GOT3 (cell line): ENCODE measurements at places on chromosomes 2 and 18.

DNA sequence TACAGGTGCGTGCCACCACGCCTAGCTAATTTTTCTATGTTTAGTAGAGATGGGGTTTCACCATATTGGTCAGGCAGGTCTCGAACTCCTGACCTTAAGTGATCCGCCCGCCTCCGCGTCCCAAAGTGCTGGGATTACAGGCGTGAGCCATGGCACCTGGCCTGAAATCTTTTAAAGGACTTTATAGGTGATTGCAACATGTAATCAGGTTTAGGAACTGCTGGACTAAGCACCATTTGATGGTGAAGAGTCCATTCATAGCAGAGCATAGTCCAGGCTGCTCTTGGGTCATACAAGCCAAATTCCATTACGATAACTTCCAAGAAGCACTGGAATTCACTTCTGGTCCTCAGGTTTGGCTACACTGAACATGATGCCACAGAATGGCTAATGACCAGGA lies 200.6 kb upstream of the SMAD2 start:
- no peak for DNase-seq

DNA sequence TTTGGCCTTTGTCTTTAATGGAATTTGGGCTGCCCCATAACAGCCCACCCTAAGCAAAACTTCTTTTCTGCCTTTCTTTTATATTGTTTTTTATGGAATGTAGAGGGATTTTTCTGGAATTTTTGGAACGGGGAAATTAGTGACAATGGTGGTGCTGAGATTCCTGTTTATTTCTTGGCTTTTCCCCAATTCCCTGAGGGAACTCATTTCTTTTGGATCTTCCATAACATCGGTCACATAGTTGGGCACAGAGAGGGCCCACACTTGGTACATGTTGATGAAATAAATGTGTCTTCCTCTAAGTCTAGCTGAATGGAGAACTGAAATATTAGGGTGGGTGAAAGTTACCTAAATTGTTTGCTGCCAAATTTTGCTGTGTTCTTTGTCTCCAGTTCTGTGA lies 191.6 kb upstream of the TNP1 start:
- DNase-seq, result no peak

DNA sequence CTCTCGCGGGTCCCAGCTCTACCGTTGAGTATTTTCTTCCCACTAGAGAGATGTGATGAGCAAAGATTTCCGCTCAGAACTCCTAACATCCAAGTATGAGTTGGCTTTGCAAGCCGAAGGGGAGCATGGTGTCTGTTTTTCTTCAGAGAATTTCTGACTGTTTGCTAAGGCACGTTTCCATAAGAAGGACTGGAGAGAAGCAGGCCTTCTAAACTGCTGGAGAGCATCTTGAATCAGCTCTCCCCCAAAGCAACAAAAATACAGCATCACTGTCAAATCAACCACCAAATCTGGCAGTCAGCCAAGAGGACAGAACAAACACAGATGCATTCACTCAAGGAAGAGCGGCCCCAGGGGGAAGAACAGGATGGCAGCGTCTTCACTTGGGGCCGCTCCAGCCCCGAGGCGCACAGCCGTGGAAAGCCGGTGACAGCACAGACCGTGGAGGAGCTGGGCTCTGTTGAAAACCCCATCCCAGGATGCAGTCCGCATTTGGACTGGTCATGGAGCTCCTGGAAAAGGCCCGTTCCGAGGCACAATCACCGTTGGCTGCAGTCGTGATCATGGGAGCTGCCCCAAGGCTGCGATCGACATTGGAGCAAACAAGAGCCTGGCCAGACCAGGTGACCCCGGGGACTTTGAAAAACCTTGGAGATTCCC lies 101.4 kb downstream of the NFATC1 start:
- DNase-seq, result no peak

GRCh38 chr2:129205766-129206165 lies 773.7 kb upstream of the RAB6C start:
- DNase-seq, result no peak

DNA sequence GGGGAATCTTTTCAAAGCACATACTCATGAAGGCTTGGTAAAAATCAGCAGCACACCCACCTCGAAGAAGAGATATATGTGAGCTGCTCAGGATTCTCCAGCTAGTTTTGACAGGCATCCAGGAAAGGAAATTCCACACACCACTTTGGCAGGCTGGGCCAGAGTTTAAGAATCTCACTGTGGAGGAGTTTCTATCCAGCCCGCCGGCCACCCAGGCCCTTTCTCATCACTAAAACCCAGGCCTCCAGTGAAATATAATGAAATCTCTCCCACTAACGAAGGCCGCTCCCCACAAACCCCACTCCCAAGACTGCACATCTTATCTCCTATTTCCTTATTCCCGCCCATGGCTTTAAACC lies 202.0 kb downstream of the GLI2 start:
- no peak for DNase-seq

DNA sequence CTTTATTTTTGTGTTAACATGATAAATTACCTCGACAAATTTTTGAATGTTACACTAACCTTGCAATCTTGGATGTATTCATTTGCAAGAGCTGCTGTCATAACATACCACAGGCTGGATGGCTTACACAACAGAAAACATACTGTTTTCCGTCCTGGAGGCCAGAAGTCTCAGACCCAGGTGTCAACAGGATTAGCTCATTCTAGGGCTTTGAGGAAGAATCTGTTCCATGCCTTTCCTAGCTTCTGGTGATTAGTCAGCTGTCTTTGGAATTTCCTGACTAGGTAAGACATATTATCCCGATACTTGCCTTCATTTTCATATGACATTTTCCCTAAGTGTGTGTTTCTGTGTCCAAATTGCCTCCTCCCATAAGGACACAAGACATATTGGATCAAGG lies 188.6 kb upstream of the CDH19 start:
- no peak for DNase-seq

DNA sequence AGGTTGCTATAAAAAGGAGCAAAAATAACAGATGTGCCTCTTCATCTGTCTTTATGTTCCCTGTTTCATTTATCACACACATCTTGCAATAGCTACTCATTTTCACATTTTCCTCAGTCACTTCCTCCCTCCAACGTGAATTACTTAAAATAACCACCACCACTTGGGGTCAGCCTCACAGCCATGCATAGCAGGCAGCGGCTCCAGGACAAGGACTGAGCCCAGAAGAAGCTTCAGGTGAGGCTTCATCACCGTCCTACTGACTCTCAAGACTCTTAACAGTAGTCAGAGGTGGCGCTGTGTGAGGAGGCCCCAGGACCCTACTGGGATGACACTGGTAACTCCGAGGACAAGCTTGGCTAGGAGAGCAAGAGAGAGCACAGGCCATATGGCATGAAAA lies 15.5 kb upstream of the ST8SIA5 start:
- no peak for DNase-seq

GRCh38 chr2:48415836-48416515 lies 114.0 kb upstream of the STON1 start:
- DNase-seq, result no peak

GRCh38 chr2:144925886-144926285 lies 406.0 kb upstream of the ZEB2 start:
- no peak for DNase-seq

GRCh38 chr2:3313781-3314375 lies 63.7 kb downstream of the EIPR1 start:
- no peak for DNase-seq

DNA sequence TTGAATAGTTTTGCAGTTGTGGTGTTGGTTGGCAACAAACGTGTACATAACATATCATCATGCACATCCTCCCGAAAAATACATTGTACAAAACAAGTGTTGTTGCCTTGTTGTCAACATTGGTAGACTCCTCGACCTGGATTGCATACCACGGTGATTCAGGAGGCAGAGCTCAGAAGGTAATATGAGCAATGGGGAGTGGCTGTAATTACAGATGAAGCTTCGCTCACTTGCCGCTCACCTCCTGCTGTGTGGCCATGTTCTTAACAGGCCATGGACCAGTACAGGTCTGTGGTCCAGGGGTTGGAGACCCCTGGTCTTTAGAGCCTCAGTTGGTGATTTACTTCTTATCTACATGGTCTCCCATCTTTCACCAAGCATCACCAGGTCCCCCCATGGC lies 1423.2 kb upstream of the NXPH2 start:
- no peak for DNase-seq

DNA sequence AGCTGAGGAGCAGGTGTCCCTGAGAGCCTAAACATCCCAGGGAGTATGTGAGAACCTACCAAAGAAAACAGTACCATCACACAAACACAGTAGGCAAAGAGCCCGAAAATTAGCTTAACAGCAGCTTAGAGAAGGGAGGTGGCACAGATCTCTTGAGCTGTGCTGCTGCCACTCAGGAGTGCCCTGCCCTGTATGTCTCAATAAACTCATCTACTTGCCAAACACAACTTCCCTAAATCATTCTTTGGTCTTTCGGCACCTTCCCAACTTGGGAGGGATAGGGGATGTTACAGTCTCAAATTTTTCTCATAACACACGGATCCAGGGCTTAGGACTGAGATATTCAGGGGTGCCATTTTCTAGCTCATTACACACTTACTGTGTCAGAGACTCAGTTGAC lies 45.3 kb upstream of the C1D start:
- no peak for DNase-seq

DNA sequence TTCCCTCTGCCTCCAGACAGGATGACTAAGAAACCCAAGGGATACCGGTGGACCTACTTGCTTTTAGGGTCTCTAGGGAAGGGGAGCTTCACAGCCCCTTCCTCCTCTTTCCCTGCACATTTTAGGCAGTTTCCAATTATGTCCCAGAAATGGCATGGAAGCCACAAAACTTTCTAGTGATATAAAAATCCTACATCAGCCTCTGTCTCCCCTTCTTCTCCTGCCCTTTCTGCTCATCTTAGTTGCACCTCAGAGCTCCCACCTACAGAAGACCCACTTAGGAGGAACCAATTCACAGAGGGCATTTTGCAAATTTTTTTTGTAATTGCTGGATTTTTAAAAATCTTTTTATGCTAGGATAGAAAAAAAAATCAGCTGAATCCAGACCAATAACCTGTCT lies 263.1 kb downstream of the TNS1 start:
- no peak for DNase-seq

- no peak for DNase-seq
Observed at GRCh38 chr2:187819624-187820023, 265.4 kb upstream of the TFPI start.
